ENCODE measurements at places on chromosomes 6 and 20. TPM values are rescaled to one million over a fixed set of nuclear protein-coding genes. Genes with fewer than 3 reads are reported as not detected.

DNA sequence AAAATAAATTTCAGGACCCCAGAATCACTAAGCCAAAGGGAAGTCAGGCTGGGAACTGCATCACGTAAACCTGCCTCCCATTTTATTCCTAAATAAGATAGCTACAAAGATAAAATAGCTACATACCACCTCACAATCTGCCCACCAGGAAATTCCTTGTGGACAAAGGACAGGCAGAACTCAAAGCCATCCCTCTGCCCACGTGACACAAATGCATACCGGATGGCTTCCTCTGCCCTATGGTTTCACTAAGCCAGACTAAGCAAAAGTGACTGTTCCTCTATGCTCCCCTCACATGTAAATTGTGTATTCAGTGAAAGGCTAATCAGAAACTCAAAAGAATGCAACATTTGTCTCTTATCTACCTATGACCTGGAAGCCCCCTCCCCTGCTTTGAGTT lies 15.0 kb downstream of the MBOAT1 start:
- DNase-seq: no peak

The MMP24OS gene
- total RNA-seq: 31.6 TPM

- peak; percentile 51 for DNase-seq
These were observed 2.1 kb downstream of the TOP1 start for GRCh38 chr20:41030531-41031242.

- no peak for DNase-seq
These were observed 10.5 kb downstream of the DDRGK1 start for GRCh38 chr20:3193806-3194616.

The TPD52L2 gene
- 156 TPM for total RNA-seq

- no peak for DNase-seq
These were observed 20.6 kb downstream of the CDC5L start for GRCh38 chr6:44407951-44408670.
